ENCODE measurements at places on chromosomes 11 and 22. TPM values are rescaled to one million over a fixed set of nuclear protein-coding genes. Genes with fewer than 3 reads are reported as not detected.

The NELL1 gene
- total RNA-seq: not detected

GRCh38 chr11:77470504-77470903 lies 3.4 kb downstream of the PAK1 start:
- H3K27me3 ChIP-seq: peaks cover 4% of the 10 kb centered on the region
- H3K27ac ChIP-seq: peak overlapping the region; percentile 31
- no peaks in the 10 kb centered on the region for H3K36me3 ChIP-seq
- peaks cover 16% of the 10 kb centered on the region for H3K4me1 ChIP-seq
- no peak overlapping the region for H3K4me3 ChIP-seq
- no peak for DNase-seq

DNA sequence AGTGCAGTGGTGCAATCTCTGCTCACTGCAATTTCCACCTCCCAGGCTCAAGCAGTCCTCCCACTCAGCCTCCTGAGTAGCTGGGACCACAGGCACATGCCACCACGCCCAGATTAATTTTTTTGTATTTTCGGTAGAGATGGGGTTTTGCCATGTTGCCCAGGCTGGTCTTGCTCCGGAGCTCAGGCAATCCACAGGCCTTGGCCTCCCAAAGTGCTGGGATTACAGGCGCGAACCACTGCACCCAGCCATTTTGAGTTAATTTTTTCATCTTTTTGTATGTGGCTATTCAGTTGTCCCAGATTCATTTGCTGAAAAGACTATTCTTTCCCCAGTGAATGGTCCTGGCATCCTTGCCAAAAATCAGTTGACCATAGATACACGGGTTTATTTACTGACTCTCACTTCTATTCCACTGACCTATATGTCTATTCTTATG lies 63.6 kb downstream of the MAPK1 start:
- H3K36me3 ChIP-seq: peaks cover 20% of the 10 kb centered on the region
- no peaks in the 10 kb centered on the region for H3K27me3 ChIP-seq
- no peak for DNase-seq
- no peak overlapping the region for H3K27ac ChIP-seq
- H3K4me1 ChIP-seq: peaks cover 15% of the 10 kb centered on the region

DNA sequence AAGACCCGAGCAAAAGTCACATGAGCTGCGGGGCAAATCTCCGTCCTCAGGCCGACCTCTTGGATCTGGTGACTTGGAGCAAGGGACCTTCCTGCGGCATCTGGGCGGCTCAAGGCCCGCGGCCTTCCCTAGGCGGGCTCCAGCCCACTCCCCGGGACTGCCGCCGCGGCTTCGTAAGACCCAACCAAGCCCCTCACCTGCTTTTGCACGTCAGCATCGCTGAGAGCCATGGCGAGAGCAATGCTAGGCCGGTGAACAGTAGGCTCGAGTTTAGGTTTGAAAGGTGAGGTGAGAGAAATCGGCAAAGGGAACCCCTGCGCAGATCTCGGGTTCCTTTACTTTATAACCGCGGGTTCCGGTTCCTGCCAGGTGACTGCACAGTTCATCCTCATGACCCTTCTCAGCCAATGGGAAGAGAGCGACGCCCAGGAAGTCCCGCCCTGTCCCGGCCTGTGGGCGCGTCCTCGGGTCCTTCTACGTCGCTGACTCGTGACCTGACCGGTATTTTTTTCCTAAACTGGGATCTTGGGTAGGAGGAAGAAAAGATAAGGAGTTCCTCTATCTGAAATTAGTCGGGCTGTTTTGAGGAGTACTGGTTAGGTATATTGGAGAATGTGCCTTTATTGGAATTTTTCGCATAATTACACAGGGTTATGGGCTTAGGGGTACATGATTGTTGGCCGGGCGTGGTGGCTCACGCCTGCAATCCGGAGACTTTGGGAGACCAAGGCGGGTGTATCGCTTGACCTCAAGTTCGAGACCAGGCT lies at the start of gene ATP6V1E1:
Gene ATP6V1E1 (minus strand): TSS at position 344 of the 767 bp plus-strand sequence. CDS start 114 bp downstream, at position 230.
- peak within 1 kb of the TSS; percentile 98 for H3K27ac ChIP-seq
- peak within 1 kb of the TSS; percentile 91 for H3K4me3 ChIP-seq
- DNase-seq: peak; percentile 81
- no peaks in the 10 kb centered on the region for H3K27me3 ChIP-seq

The TNRC6B gene
- total RNA-seq: 22.9 TPM

DNA sequence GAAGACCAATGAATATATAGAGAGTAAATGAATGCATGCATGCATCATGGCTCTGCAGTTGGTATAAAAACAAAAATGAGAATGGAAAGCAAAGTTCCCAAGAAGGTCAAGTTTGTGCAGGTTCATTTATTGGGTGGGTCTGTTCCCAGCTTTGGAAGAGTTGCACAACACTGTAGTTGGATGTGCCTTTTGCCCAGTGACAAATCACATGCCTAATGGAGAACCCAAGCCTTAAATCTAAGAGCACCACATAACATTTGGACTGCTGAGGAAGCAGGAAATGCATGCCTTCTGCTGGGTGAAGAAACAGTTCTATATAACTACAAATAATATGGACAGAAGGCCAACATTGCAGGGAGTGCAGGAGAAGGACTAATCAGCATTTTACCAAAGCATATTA lies 30.6 kb downstream of the PRCP start:
- DNase-seq: no peak
- peaks cover 73% of the 10 kb centered on the region for H3K4me1 ChIP-seq
- no peaks in the 10 kb centered on the region for H3K36me3 ChIP-seq
- H3K27me3 ChIP-seq: no peaks in the 10 kb centered on the region
- no peak overlapping the region for H3K4me3 ChIP-seq
- peak overlapping the region; percentile 74 for H3K27ac ChIP-seq

The MRGPRX3 gene
- not detected for total RNA-seq

DNA sequence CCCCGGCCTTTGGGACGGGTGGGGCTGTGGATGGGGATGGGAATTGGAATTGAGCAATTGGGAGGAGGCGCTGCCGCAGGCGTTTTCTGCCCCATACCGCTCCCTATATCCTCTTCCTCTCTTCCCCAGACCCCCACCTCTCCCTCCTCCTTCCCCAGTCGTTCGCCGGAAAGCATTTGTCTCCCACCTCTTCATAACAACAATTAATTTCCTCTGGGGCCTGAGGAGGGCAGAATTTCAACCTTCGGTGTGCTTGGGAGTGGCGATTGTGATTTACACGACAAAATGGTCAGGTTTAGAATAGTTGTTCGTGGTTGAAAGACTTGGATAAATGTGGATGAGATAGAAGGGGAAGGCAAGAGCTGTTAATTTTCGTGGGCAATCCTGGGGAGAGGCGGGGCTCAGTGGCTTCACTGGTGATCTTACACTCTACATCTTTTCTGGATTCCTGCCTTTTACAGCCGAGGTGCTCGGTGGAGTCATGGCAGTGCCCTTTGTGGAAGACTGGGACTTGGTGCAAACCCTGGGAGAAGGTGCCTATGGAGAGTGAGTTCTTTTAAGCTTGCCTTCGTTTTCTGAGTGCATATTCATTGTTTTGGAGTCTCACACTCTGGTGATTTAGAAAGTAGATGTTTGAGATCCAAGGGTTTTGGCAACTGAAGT lies 1.5 kb downstream of the CHEK1 start:
- no peak for DNase-seq
- H3K4me3 ChIP-seq: peak overlapping the region; percentile 48
- no peaks in the 10 kb centered on the region for H3K27me3 ChIP-seq
- no peaks in the 10 kb centered on the region for H3K4me1 ChIP-seq
- H3K27ac ChIP-seq: peak overlapping the region; percentile 92
- peaks cover 13% of the 10 kb centered on the region for H3K36me3 ChIP-seq

The TPBGL gene
- total RNA-seq: not detected

DNA sequence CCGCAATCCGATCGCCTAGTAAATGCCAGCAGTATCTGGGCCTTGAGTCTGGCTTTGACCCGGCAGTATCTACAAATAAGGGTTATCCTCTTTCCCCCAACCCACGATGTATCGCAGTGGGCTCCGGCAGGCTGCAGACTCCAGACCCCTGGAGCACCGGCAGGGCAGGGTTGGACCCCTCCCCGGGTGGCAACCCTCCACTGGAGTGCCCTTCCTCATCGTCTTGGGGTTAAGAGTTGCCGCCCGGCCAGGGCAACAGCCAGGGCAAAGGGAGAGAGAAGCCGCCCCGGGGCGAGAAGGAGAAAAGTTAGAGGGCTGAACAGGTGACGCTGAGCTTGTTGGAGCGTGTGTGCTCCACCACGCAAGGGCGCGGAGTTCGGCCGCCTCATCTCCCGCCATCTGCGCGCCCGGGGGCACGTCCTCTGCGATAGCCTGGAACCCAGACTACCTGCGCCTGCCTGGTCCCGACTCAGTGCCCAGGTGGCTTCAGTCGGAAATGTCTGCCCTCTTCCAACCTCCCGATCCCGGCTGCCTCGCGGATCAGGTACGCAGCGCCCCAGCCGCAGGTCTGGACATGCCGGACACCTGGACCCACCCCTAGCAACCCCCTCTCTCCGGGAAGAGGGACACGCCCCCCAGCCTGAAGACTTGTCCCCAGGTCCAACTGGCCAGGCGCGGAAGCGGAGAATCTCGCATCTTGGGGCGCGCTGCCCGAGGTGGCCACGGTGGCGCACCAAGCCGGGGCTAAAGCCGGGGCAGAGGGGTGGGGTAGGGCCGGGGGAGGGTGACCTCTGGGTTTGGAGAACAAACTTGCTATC lies 1.2 kb downstream of the DSCAML1 start:
- peaks cover 18% of the 10 kb centered on the region for H3K27me3 ChIP-seq
- peaks cover 20% of the 10 kb centered on the region for H3K4me1 ChIP-seq
- no peak overlapping the region for H3K27ac ChIP-seq
- no peak for DNase-seq

The FAT3 gene
- total RNA-seq: 0.29 TPM

GRCh38 chr22:20139391-20140106 lies 7.9 kb downstream of the ZDHHC8 start:
- no peak overlapping the region for H3K4me3 ChIP-seq
- H3K27me3 ChIP-seq: no peaks in the 10 kb centered on the region
- no peak overlapping the region for H3K27ac ChIP-seq
- H3K4me1 ChIP-seq: peaks cover 50% of the 10 kb centered on the region

- no peaks in the 10 kb centered on the region for H3K36me3 ChIP-seq
- no peak overlapping the region for H3K4me3 ChIP-seq
- peaks cover 15% of the 10 kb centered on the region for H3K4me1 ChIP-seq
- H3K27me3 ChIP-seq: no peaks in the 10 kb centered on the region
These were observed 21.2 kb upstream of the FEZ1 start for GRCh38 chr11:125517116-125517770.

The MCHR1 gene
- 0.56 TPM for total RNA-seq

Data from esophagus squamous epithelium (tissue), 5 donors.